ENCODE measurements at places on chromosomes 1 and 21. TPM values are rescaled to one million over a fixed set of nuclear protein-coding genes. Genes with fewer than 3 reads are reported as not detected.

Gene MFN2
- 53.6 TPM for total RNA-seq

Gene H6PD
- 54.3 TPM for total RNA-seq

Gene RIMKLA
- 1.9 TPM for total RNA-seq

Gene ZNF436
- 29.9 TPM for total RNA-seq

Gene ACTL8
- total RNA-seq = not detected

Gene CDK18
- 97.8 TPM for total RNA-seq

Gene FCGR3A
- total RNA-seq = 12.8 TPM

Gene FAM20B
- 19.6 TPM for total RNA-seq

Gene TACSTD2
- total RNA-seq = 12.1 TPM

Gene PLCH2
- total RNA-seq = 1.3 TPM
